Memory B cell (primary cell): ENCODE measurements at places on chromosomes 6 and 20.

DNA sequence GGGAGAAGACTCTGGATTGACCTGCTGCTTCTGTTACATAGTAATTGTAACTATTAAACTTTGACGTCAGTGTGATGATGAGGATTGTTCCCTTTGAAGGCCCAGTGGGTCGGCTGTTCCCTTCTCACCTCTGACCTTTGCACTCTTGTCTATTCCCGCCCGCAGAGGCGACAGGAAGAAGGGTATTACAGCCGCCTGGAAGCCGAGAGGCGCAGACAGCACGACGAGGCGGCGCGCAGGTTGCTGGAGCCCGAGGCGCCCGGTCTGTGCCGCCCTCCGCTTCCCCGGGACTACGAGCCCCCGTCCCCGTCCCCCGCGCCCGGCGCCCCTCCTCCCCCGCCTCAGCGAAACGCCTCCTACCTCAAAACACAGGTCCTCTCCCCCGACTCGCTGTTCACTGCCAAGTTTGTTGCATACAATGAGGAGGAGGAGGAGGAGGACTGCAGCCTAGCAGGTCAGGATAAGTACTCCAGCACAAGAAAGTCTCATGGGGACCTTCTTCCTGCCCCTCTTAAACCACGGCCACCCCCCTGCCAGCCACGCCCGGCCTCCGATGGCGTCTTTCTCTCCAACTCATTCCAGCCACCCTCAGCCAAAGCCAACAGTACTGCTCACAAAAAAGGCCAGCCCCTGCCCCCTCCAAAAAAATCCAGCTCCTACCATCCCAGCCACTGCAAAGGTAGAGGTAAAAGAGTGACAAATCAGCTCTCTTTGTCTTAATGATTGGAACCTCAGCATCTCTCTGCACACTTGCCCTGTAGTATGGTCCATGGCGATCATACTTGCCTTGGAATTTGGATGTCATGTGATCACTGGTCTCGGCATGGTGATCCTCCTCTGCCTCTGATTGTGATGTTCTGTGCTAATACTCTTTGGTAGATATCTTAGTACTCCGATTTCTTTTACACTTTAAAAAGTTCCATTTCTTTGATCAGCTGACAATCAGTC, 31.6 kb upstream of the KIF25 start:
- DNase-seq: no peak

DNA sequence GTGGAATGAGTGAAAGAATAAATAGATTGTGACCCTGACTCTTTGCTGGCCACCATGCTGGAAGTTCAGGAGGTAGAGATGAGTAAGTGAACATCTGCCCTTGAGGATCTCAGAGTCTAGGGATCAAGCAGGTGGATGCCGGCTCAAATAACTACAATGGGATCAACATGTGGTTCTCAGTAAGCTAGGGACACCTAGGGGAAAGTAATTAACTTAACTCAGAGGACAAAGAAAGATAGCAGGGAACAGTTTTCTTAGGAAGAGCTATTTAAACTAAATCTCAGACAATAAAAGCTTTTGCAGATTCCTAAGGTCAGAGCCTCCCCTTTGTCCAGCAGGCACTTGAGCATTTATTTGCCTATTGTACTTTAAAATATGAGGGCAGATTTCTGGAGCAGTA, 29.1 kb downstream of the SLC13A3 start:
- DNase-seq: no peak

DNA sequence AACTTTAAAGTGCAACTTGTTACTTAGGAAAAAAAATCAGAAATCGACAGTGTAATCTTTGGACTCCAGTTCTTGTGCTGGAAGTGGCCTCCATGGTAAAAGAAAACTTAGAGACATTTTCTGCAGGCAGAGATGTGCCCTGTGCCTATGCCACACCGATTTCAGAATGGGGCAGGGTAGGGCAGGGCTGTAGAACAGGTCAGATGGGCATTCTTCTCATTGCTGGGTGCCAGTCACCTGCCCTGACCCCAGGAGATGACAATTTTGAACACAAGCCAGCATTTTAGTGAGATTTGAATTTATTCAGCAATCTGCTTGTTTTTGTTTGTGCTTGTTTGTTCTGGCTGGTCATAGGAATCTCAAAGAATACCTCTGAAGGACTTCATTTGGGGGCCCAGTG, 63.3 kb downstream of the SASH1 start:
- no peak for DNase-seq

DNA sequence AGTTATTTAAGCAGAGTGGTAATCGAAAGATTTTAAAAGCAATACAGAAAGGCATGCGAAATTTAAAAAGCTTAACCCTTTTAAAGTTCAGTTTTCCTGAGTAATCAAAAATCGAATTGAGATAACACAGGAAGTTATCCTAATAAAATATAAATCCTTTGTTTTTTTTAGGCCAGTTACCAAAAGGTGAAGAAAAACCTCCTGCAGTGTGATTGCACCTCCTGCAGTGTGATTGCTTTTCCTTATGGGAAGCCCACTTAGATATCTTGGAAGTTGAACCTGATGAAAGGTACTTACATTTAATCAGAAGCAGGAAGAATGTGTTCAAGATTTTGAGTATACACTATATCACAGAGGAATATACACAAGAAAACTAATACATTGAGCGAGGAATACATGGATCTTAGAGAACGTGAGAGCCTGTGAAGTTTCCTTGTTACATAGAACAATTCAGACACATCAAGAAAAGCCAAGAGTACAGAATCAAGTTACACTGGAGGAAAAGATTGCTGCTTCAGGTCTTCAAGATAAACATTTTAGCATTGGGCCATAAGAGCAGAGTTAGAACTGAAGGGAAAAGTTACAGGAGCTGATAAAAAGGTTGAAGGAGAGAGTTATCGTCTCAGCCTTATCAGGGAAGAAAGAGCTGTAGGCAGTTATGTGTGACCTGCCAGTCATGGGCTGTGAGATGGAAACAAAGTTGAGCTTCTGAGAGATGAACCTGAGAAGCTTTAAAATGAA, 7.7 kb upstream of the TMEM181 start:
- no peak for DNase-seq

DNA sequence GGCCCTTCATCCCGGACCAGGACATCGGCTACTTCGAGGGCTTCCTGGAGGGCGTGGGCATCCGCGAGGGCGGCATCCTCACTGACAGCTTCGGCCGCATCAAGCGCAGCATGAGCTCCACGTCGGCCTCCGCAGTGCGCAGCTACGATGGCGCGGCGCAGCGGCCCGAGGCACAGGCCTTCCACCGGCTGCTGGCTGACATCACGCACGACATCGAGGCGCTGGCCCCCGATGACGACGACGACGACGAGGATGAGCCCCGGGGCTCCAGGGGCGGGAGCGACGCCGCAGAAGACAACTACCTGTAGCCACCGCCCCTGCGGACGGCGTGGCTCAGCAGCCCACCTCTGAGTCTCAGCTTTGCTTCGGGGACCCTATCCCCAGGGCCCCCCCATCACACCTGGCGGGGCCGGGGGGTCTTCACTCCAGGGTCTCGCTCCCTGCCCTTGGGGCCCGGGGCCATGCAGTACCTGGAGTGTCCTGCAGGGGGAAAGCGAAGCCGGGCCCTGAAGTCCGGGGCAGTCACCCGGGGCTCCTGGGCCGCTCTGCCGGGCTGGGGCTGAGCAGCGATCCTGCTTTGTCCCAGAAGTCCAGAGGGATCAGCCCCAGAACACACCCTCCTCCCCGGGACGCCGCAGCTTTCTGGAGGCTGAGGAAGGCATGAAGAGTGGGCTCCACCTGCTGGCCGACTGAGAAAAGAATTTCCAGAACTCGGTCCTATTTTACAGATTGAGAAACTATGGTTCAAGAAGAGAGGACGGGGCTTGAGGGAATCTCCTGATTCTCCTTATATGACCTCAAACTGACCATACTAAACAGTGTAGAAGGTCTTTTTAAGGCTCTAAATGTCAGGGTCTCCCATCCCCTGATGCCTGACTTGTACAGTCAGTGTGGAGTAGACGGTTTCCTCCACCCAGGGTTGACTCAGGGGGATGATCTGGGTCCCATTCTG, 20.8 kb upstream of the HCK start:
- peak; percentile 76 for DNase-seq

GRCh38 chr6:130923350-130923749, 96.1 kb downstream of the SMLR1 start:
- no peak for DNase-seq

DNA sequence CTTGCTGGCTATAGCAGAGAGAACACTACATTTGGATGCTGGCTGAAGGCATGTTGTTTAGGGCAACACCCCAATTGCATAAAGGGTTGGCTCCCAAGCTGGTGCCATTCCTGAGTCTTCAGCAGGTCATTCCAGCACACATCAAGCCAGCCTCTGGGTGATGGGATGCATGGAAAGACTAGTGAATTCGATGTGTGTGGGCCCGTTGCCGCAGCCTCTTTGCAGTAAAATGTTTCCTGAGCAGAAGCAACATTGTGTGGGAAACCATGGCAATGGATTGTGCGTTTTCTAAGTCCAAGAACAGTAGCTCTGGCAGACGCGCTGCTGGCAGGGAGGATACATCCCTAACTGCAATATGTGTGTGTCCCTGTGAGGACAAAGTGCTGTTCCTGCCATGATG, 142.4 kb upstream of the SLC24A3 start:
- DNase-seq: no peak

GRCh38 chr20:2866236-2866635, 7.0 kb upstream of the PTPRA start:
- no peak for DNase-seq

DNA sequence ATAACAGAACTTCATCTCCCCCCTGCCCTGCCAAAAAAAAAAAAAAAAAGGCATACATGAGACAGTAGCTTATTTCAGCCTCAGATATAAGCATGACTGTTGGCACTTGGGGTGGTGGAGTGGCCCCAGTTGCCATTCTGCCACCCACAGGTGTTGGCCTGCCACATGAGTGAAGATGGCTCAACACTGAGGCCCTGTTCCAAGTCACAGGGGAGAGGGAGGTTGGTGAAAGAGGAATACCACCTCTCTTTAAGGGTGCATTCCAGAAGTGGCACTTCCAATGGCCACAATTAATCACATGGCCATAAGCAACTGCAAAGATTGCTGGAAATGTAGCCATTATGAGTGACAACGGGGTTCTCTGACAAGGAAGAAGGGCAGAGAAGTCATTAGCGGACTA, 61.9 kb upstream of the JARID2 start:
- DNase-seq: no peak

- no peak for DNase-seq
Observed at GRCh38 chr20:45465491-45466266, 3.9 kb upstream of the WFDC2 start.

GRCh38 chr20:44426879-44427790, 48.5 kb upstream of the TTPAL start:
- no peak for DNase-seq

- DNase-seq: no peak
Observed at GRCh38 chr6:112717856-112718255, 370.7 kb downstream of the RFPL4B start.

DNA sequence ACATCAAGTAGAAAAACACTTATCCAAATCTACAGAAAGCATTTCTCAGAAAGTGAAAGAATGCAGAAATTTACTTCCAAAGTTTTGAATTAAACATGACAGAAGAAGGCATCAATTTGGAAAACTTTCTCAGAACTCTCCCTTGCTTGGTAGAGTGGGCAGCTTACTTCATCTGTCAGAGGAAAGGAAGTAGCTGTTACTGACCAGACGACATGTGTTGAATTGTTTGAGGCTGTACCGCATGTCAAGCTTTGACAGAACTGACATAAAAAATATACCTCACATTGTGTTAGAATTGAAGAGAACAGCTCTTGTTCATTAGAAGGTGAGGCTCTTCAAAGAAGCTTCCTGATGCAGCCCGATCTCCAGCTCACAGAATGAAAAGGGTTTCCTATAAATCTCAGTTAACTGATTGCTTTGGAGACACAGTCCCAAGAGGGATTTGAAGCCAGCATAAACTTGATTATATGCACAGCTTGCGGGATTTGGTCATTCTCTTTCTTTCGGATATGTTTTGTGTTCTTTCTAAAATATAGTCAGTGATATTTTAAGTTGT, 190.7 kb downstream of the PLCB1 start:
- DNase-seq: no peak

- no peak for DNase-seq
Observed at GRCh38 chr6:135826236-135826804, 25.2 kb upstream of the PDE7B start.

DNA sequence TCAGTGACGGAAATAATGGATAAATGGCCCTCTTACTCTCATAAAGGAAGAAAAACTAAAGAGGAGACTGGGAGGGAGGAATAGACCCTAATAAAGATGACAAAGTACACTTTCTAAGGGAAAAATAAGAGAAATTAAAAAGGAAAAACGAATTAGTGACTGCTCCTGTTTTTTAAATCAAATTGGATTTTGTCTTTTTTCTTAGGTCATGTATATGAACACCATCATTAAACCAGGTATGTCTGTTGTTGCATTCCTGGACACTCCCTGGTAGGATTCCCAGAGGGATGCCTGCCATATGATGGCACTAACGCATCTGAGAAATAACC, 59.4 kb upstream of the BTN3A2 start:
- DNase-seq: no peak

GRCh38 chr6:116390581-116390980, 19.8 kb downstream of the DSE start:
- no peak for DNase-seq

GRCh38 chr6:39577446-39578165, 147.6 kb downstream of the KIF6 start:
- no peak for DNase-seq

GRCh38 chr20:24798930-24799705, 150.0 kb upstream of the CST7 start:
- no peak for DNase-seq

GRCh38 chr6:37068356-37069270, 63.2 kb downstream of the FGD2 start:
- no peak for DNase-seq

- DNase-seq: no peak
Observed at GRCh38 chr6:152605342-152605741, 31.8 kb downstream of the SYNE1 start.

GRCh38 chr6:53623497-53623896, 42.1 kb downstream of the KLHL31 start:
- no peak for DNase-seq

DNA sequence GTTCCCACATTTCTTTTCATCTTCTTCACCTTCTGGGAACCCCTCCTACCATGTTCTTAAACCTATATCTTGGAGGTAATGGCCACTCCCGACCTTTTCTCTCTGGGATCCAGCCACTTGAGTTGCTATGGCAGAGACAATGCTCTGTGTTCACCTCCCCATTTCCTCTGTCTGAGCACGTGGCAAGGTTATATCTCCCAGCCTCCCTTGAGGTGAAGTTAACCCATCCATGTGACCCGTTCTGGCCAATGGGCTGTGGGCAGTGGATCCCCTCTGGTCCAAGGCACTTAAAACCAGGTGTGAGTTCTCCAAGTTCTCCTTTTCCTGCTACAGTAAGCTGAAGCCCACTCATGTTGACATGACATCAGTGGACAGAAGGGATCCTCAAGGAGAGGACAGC, 261.4 kb downstream of the LRFN2 start:
- DNase-seq: no peak

- DNase-seq: no peak
Observed at GRCh38 chr6:26660000-26660361, 435 bp upstream of the ZNF322 start.
